Lung (tissue), 17 donors: ENCODE measurements at places on chromosomes 2 and 18. TPM values are rescaled to one million over a fixed set of nuclear protein-coding genes. Genes with fewer than 3 reads are reported as not detected.

The TM4SF20 gene
- total RNA-seq, result not detected

The ZBTB7C gene
- 4.2 TPM for total RNA-seq

The TWIST2 gene
- 12.5 TPM for total RNA-seq

The MC5R gene
- not detected for total RNA-seq

The UGT1A10 gene
- not detected for total RNA-seq

The ATP9B gene
- 39.7 TPM for total RNA-seq

The AP1S3 gene
- total RNA-seq, result 6.3 TPM

The RAB17 gene
- 48.0 TPM for total RNA-seq

The SCYGR4 gene
- total RNA-seq, result not detected

The TUBB8B gene
- not detected for total RNA-seq

The PAIP2B gene
- 9.1 TPM for total RNA-seq

The IL18RAP gene
- total RNA-seq, result 1.00 TPM

The UGT1A4 gene
- total RNA-seq, result not detected

The RNF144A gene
- total RNA-seq, result 8.4 TPM

The PCARE gene
- total RNA-seq, result 0.09 TPM

The PSD4 gene
- 29.6 TPM for total RNA-seq
